ENCODE measurements at places on chromosomes 5 and 9.

GRCh38 chr5:167634432-167634831 lies 657.0 kb upstream of the WWC1 start:
- H3K27ac ChIP-seq = no peak overlapping the region
- H3K4me1 ChIP-seq = no peaks in the 10 kb centered on the region
- no peak for DNase-seq
- no peaks in the 10 kb centered on the region for H3K36me3 ChIP-seq

- no peaks in the 10 kb centered on the region for H3K27me3 ChIP-seq
- no peaks in the 10 kb centered on the region for H3K4me1 ChIP-seq
- H3K4me3 ChIP-seq = no peak overlapping the region
- no peak for DNase-seq
- H3K36me3 ChIP-seq = no peaks in the 10 kb centered on the region
- no peak overlapping the region for H3K27ac ChIP-seq
Observed at GRCh38 chr9:125774106-125774505, 26.9 kb downstream of the PBX3 start.

- DNase-seq = peak; percentile 43
- H3K36me3 ChIP-seq = no peaks in the 10 kb centered on the region
- H3K4me1 ChIP-seq = peaks cover 55% of the 10 kb centered on the region
- H3K4me3 ChIP-seq = no peak overlapping the region
Observed at GRCh38 chr9:127779136-127779981, 893 bp upstream of the SH2D3C start.

DNA sequence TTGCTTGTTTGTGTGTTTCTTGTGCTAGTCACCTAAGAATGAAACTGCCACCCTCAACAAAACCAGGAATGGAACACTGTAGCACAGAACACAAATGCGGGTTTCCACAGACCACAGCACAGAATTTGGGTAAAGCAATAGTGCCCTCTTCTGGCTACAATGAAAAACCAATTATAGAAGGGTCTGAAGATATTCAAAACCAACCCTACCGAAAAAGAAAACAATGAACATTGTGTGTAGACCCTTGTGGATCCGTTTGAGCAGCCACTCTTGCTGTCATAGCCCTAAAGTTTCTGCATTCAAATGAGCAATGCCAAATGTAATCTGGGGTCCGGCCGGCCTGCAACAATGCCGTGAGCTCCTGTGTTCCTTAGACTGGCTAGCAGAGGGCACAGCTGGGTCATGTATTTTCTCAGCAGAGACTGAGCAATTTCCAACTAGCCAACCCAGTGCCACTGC lies 8.3 kb upstream of the ENC1 start:
- H3K27me3 ChIP-seq = no peaks in the 10 kb centered on the region
- H3K36me3 ChIP-seq = no peaks in the 10 kb centered on the region
- peaks cover 6% of the 10 kb centered on the region for H3K4me1 ChIP-seq
- no peak overlapping the region for H3K27ac ChIP-seq
- no peak overlapping the region for H3K4me3 ChIP-seq

- no peak overlapping the region for H3K4me3 ChIP-seq
- H3K27ac ChIP-seq = no peak overlapping the region
- no peak for DNase-seq
Observed at GRCh38 chr5:173479711-173480110, 136.7 kb downstream of the BOD1 start.

GRCh38 chr9:16705111-16705604 lies 165.3 kb downstream of the BNC2 start:
- no peaks in the 10 kb centered on the region for H3K27me3 ChIP-seq
- no peaks in the 10 kb centered on the region for H3K36me3 ChIP-seq
- H3K4me3 ChIP-seq = no peak overlapping the region
- peaks cover 14% of the 10 kb centered on the region for H3K4me1 ChIP-seq

- H3K4me1 ChIP-seq = peaks cover 93% of the 10 kb centered on the region
- no peak overlapping the region for H3K4me3 ChIP-seq
- H3K36me3 ChIP-seq = peaks cover 20% of the 10 kb centered on the region
- peak; percentile 57 for DNase-seq
- H3K27ac ChIP-seq = peak overlapping the region; percentile 89
Observed at GRCh38 chr5:139671096-139671841, 23.1 kb downstream of the CXXC5 start.

DNA sequence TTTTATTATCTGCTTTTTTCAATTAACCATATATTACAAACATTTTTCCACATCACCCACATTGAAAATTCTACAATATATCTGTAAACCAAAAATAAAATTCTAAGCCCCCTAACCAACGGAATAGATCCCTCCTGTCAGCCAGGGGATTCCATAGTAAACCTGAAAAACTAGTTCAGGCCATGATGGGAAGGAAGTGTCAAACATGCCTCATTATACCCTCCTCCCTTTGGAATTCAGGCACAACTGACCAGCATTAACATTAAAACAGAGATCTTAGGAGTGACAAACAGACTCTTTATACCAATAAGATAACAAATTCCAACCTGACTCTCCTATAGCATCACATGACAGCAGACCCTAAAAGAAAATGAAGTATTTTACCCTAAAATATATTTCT lies 113.7 kb upstream of the DMRT1 start:
- no peak overlapping the region for H3K4me3 ChIP-seq
- H3K27me3 ChIP-seq = no peaks in the 10 kb centered on the region
- H3K36me3 ChIP-seq = peaks cover 12% of the 10 kb centered on the region

DNA sequence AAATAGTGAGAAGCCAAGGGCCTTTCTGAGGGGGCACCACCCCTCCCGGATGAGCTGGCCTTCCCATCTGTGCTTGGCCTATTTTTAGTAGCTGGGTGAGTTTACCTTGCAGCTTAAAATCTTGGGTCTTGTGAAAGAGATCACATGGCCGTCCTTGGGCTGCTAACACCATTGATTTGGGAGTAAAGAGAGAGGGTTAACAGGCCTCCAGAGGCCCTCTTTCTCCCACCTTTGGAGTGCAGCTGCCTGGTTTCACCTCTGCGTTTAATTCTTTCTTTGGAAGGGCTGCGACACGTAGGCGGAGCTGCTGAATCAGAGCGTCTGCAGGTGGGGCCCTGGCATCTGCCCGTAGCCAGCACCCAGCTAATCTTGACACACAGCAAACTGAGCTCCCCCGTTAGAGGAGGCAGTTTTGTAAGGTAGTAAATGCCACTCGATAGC lies 12.8 kb downstream of the OLFM1 start:
- peaks cover 20% of the 10 kb centered on the region for H3K4me1 ChIP-seq
- no peak overlapping the region for H3K27ac ChIP-seq
- DNase-seq = no peak
- H3K36me3 ChIP-seq = no peaks in the 10 kb centered on the region

GRCh38 chr5:124605541-124605940 lies 140.9 kb downstream of the ZNF608 start:
- DNase-seq = peak; percentile 99
- H3K4me1 ChIP-seq = peaks cover 12% of the 10 kb centered on the region
- peak overlapping the region; percentile 86 for H3K27ac ChIP-seq
- no peaks in the 10 kb centered on the region for H3K27me3 ChIP-seq
- H3K36me3 ChIP-seq = no peaks in the 10 kb centered on the region

DNA sequence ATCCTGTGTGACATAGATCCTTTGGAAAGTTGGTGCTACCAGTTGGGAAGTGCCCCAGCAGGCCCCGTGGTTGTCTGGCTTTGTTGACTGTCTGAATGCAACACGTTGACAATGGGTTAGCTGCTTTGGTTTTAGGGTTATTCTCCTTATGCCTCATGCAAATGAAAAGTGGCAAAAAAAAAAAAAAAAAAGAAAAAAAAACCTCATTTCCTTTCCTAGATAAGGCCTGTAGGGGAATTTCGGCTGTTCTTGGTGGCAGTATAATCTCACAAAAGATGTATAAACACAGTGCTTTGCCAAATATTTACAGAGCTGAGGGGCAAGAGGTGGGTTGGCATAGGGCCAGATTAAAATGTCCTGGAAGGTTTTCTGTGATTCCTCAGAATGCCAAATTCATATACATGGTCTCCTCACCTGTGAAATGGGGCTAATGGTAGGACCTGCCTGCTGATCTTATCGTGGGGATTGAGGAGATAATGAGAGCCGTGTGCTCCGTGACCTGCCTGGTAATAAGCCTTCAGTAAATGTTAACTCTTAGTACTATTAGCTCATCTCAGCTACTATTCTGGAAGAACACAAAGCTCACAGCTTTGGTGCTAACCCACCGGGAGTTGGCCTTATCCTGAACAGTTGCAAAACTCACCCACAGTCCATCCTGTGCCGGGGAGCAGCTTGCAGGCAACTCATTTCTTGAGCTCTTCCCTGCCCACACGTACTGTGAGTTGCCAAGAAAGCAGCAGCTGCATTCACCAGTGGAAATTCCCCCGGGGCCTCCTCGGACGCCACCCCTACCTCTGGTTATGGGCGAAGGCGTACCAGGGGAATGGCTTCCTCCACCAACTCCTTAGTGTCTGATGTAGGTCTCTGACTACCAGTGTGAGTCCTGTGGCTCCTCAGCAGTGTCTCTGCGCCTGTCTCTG lies 220.3 kb downstream of the NR3C1 start:
- H3K36me3 ChIP-seq = no peaks in the 10 kb centered on the region
- H3K4me3 ChIP-seq = no peak overlapping the region
- no peak for DNase-seq
- no peaks in the 10 kb centered on the region for H3K27me3 ChIP-seq

- H3K4me1 ChIP-seq = no peaks in the 10 kb centered on the region
- no peaks in the 10 kb centered on the region for H3K36me3 ChIP-seq
- H3K27me3 ChIP-seq = no peaks in the 10 kb centered on the region
- no peak overlapping the region for H3K4me3 ChIP-seq
- H3K27ac ChIP-seq = no peak overlapping the region
- no peak for DNase-seq
Observed at GRCh38 chr5:84362061-84362720, 22.5 kb downstream of the EDIL3 start.

- H3K4me3 ChIP-seq = no peak overlapping the region
- H3K27ac ChIP-seq = no peak overlapping the region
- no peaks in the 10 kb centered on the region for H3K4me1 ChIP-seq
- peaks cover 3% of the 10 kb centered on the region for H3K27me3 ChIP-seq
Observed at GRCh38 chr9:36728651-36729520, 156.2 kb downstream of the MELK start.

DNA sequence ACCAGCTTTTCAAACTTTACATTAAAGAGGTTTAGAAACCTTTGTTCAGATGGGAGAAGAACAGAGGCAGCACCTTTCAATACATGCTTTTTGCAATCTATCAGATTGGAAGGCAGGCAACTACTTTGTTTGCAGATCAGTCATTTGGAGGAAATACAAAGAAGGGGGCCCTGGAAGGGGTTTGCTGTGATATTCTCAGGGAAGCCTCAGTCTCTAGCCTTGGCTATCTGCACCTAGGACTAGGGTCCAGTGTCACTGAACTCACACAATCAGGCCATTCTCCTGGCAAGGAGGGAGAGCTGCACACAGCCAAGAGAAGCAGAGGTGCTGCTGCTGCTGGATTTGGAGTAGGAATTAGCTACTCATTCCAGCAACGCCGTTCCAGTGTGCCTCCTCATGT lies 79.5 kb downstream of the CRB2 start:
- no peak for DNase-seq
- no peak overlapping the region for H3K27ac ChIP-seq
- no peak overlapping the region for H3K4me3 ChIP-seq
- H3K27me3 ChIP-seq = no peaks in the 10 kb centered on the region
- peaks cover 21% of the 10 kb centered on the region for H3K36me3 ChIP-seq

DNA sequence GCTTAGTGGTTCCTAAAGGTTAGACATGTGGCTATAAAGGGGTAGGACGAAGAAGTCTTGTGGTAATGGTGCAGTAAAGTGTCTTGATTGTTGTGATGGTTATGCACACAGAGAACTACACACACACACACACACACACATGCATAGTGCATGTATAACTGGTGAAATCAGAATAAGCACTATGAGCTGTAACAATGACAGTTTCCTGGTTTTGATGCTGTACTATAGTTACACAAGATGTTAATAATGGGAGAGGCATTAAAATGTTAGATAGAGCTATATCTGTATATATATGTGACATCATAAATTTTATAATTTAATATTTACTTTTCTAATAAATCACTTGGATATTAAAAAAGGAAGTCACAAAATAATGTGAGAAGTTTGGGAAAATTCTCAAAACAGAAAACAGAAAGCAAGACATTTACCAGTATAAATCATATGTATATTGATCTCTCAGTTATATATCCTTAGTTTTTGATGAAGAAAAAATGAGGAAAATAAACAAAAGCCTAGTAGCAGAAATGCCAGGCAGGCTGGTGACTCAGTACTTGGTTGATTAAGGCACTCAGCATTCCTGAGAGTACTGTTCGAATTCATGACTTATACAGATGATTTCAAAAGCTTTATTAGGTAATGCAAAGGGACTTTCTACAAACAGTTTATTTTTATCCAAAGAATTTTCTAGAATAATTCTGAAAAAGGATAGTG lies 350.5 kb upstream of the DAB2 start:
- no peaks in the 10 kb centered on the region for H3K4me1 ChIP-seq
- H3K36me3 ChIP-seq = no peaks in the 10 kb centered on the region
- H3K27ac ChIP-seq = no peak overlapping the region
- no peaks in the 10 kb centered on the region for H3K27me3 ChIP-seq

GRCh38 chr5:122076050-122076461 lies 2.0 kb downstream of the LOX start:
- peak overlapping the region; percentile 57 for H3K4me3 ChIP-seq
- H3K27ac ChIP-seq = peak overlapping the region; percentile 94
- peaks cover 13% of the 10 kb centered on the region for H3K4me1 ChIP-seq
- no peaks in the 10 kb centered on the region for H3K36me3 ChIP-seq

GRCh38 chr9:117407436-117408022 lies 7.3 kb downstream of the ASTN2 start:
- H3K4me3 ChIP-seq = no peak overlapping the region
- peaks cover 18% of the 10 kb centered on the region for H3K27me3 ChIP-seq
- no peaks in the 10 kb centered on the region for H3K4me1 ChIP-seq
- H3K27ac ChIP-seq = no peak overlapping the region

GRCh38 chr9:16213781-16214515 lies 656.5 kb downstream of the BNC2 start:
- H3K27ac ChIP-seq = peak overlapping the region; percentile 76
- no peak overlapping the region for H3K4me3 ChIP-seq
- peaks cover 22% of the 10 kb centered on the region for H3K4me1 ChIP-seq
- H3K27me3 ChIP-seq = no peaks in the 10 kb centered on the region

GRCh38 chr5:147519380-147519779 lies 9.5 kb upstream of the DPYSL3 start:
- no peak overlapping the region for H3K4me3 ChIP-seq
- H3K4me1 ChIP-seq = no peaks in the 10 kb centered on the region
- H3K27ac ChIP-seq = no peak overlapping the region
- H3K27me3 ChIP-seq = no peaks in the 10 kb centered on the region

DNA sequence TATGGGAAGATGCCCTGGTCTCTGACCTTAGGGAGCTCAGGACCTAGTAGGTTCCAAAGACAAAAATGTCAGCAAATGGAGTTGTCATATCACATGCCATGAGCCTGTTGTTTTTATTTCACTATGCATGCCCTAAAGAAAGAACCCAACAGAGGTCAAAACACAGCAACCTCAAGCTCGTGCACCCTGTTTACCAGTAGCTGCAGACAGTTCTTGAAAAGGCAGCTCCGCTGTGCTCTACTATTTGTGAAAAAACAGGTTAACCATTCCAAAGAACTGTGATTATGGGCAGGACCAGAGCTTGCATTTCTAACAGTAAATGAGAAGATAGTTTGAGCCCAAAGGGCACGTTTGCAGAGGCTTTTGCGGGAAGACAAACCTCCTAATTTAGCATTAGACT lies 22.8 kb downstream of the ITK start:
- H3K27ac ChIP-seq = no peak overlapping the region
- H3K27me3 ChIP-seq = no peaks in the 10 kb centered on the region
- no peak overlapping the region for H3K4me3 ChIP-seq
- no peaks in the 10 kb centered on the region for H3K4me1 ChIP-seq
- no peak for DNase-seq
- H3K36me3 ChIP-seq = no peaks in the 10 kb centered on the region

- H3K4me3 ChIP-seq = no peak overlapping the region
- no peak overlapping the region for H3K27ac ChIP-seq
- H3K36me3 ChIP-seq = no peaks in the 10 kb centered on the region
- H3K27me3 ChIP-seq = no peaks in the 10 kb centered on the region
- H3K4me1 ChIP-seq = no peaks in the 10 kb centered on the region
Observed at GRCh38 chr5:127821896-127822295, 118.7 kb downstream of the CCDC192 start.

All from muscle of leg (tissue), 16 donors.